Activated CD4-positive, alpha-beta memory T cell treated with anti-CD3 and anti-CD28 coated beads, Interleukin-2, amount 10 ng/mL, durations not matched to agents 7 days and 5 days (primary cell): ENCODE measurements at places on chromosomes 16 and 17.

- no peak overlapping the region for H3K4me3 ChIP-seq
- peaks cover 64% of the 10 kb centered on the region for H3K36me3 ChIP-seq
- peaks cover 25% of the 10 kb centered on the region for H3K4me1 ChIP-seq
- no peaks in the 10 kb centered on the region for H3K27me3 ChIP-seq
- no peak overlapping the region for H3K27ac ChIP-seq
- DNase-seq = no peak
These were observed 60.4 kb upstream of the MRC2 start for GRCh38 chr17:62566996-62567578.

DNA sequence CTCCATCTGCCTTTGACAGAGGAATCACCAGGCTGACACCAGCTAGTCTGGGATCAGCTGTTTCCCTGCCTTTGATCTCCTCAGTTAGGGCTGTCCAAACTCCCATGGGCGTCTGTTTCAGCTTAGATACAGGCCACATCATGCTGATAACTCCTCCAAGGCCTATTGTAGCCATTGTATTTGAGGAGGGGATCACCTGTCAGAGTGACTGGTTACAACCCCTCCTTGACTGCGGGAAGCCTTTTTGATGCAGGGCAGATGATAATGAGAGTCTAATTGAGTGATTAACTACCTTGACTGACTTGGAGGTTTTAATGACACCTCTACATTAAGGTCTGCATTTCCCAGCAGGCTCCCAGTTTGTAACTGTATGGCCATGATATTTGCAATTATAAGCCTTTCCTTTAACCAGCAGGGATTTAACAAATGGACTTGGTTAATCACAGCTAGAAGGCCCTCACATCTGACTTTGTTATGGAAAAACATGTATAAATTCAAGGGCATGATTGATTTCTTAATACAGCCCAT, 863.5 kb downstream of the KCNJ2 start:
- H3K27ac ChIP-seq = no peak overlapping the region
- no peaks in the 10 kb centered on the region for H3K4me1 ChIP-seq
- H3K4me3 ChIP-seq = no peak overlapping the region
- no peaks in the 10 kb centered on the region for H3K27me3 ChIP-seq
- H3K36me3 ChIP-seq = no peaks in the 10 kb centered on the region
- DNase-seq = no peak

DNA sequence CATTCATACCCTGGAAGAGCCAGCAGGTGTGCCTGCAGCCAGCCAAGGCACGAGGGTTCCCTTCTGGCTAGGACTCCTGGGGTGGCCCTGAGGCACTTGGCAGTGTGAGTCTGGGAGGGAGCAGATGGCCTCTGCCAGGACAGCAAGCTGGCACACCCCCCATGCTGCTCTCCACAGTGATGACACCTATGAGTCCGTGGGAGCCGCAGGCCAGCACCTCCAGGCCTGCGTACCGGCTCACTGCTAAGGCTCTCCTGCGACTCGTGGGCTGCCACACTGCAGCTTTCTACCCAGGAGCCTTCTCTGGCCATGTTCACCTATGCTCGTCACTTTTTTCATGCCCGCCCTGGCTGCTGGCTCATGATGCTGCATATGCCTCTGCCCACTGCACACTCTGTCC, 68.1 kb downstream of the NDEL1 start:
- H3K36me3 ChIP-seq = no peaks in the 10 kb centered on the region
- DNase-seq = no peak
- no peak overlapping the region for H3K4me3 ChIP-seq
- no peaks in the 10 kb centered on the region for H3K4me1 ChIP-seq
- no peaks in the 10 kb centered on the region for H3K27me3 ChIP-seq
- no peak overlapping the region for H3K27ac ChIP-seq

DNA sequence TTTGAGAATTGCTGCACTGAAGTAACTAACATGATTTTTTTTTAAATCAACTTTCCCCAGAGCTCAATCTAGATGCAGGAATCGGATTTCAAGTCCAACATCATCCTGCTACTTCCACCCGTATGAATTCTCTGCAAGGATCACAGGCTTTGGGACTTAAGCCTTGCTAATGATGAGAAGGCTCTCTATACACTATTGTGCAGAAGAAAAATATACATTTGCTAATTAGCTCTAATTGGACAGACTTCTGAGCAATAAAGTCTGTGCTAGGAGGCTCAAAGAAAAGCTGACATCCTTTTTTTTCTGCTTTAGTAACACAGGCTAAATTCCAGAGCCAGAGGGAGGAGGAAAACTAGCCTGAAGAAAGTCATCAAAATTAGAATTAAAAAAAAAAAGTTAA, 433.6 kb downstream of the PMP22 start:
- DNase-seq = no peak
- no peak overlapping the region for H3K27ac ChIP-seq
- H3K4me1 ChIP-seq = no peaks in the 10 kb centered on the region
- H3K36me3 ChIP-seq = no peaks in the 10 kb centered on the region
- no peaks in the 10 kb centered on the region for H3K27me3 ChIP-seq

- H3K27ac ChIP-seq = peak overlapping the region; percentile 92
- peaks cover 87% of the 10 kb centered on the region for H3K36me3 ChIP-seq
- DNase-seq = peak; percentile 57
- no peaks in the 10 kb centered on the region for H3K27me3 ChIP-seq
- H3K4me3 ChIP-seq = peak overlapping the region; percentile 3
- peaks cover 35% of the 10 kb centered on the region for H3K4me1 ChIP-seq
These were observed 28.3 kb downstream of the TTC19 start for GRCh38 chr17:16027708-16028584.

DNA sequence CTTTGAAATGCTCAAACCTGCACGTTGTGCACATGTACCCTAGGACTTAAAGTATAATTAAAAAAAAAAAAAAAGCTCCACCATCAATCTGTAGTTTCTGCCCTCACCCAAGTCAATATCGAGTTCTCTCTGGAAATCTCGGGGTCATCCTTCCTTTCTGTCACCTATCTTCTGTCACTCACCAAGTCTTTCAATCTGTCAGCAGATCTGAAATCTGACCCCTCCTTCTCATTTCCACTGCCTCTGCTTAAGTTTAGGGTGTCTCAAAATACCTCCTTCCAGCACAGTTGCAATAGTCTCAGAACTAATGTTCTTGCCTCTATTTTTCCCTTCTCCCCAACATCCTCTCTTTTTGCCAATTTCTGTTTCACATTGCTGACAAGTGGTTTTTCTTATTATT, 32.3 kb downstream of the FTO start:
- no peak for DNase-seq
- H3K36me3 ChIP-seq = no peaks in the 10 kb centered on the region
- H3K27ac ChIP-seq = no peak overlapping the region
- no peak overlapping the region for H3K4me3 ChIP-seq
- no peaks in the 10 kb centered on the region for H3K27me3 ChIP-seq

GRCh38 chr16:56630134-56630533, 2.3 kb upstream of the MT1M start:
- H3K4me3 ChIP-seq = no peak overlapping the region
- H3K36me3 ChIP-seq = no peaks in the 10 kb centered on the region
- H3K27me3 ChIP-seq = peaks cover 73% of the 10 kb centered on the region
- H3K27ac ChIP-seq = no peak overlapping the region
- DNase-seq = no peak

- peaks cover 7% of the 10 kb centered on the region for H3K4me1 ChIP-seq
- H3K27me3 ChIP-seq = peaks cover 9% of the 10 kb centered on the region
- no peak for DNase-seq
- no peak overlapping the region for H3K4me3 ChIP-seq
- H3K27ac ChIP-seq = no peak overlapping the region
These were observed 57.7 kb downstream of the SREBF1 start for GRCh38 chr17:17779015-17779611.

- H3K27me3 ChIP-seq = no peaks in the 10 kb centered on the region
- no peak for DNase-seq
- H3K4me3 ChIP-seq = no peak overlapping the region
- peaks cover 97% of the 10 kb centered on the region for H3K36me3 ChIP-seq
These were observed 51.8 kb upstream of the ENDOV start for GRCh38 chr17:80363120-80363515.

GRCh38 chr17:58783380-58783779, 27.7 kb downstream of the PPM1E start:
- H3K4me1 ChIP-seq = no peaks in the 10 kb centered on the region
- H3K27me3 ChIP-seq = peaks cover 12% of the 10 kb centered on the region
- no peak overlapping the region for H3K27ac ChIP-seq
- H3K36me3 ChIP-seq = no peaks in the 10 kb centered on the region
- no peak for DNase-seq

DNA sequence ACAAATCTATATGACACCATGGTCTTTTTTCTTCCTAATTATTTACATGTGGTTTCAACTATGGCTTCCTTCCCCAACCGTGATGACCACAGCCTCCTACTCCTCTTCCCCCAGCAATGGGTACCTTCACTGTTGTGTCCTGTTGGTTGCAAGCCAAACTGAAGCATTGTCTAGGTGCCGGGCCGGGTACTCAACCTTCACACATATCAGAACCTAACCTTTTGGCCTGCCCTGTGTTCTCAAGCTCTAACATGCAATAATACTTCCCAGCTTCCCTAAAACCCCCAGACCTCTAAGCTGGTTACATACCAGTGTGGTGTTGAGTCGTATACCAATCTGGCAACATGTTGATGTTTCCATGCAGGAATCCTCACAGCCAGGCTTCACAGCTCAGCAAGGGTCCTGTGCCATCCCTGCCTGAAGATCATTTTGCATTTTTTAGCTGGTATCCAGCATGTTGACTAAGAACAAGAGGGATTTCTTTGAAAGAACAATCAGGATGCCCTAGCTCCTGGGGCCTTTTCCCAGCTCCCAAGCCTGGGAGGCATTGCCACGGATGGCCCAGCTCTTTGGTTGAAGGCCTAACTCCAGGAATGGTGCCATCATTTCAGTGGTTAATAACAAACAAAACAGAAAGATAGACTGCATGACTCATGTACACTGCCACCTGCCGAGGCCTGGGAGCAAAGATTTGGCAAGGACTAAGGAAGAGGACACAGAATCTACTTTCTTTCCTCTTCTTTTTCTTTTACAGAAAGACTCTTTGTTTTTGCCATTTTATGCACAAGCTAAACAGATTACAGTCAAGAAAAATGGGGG, 373.7 kb upstream of the SALL1 start:
- H3K4me3 ChIP-seq = no peak overlapping the region
- no peak for DNase-seq
- H3K4me1 ChIP-seq = no peaks in the 10 kb centered on the region
- no peaks in the 10 kb centered on the region for H3K27me3 ChIP-seq
- no peaks in the 10 kb centered on the region for H3K36me3 ChIP-seq
- H3K27ac ChIP-seq = no peak overlapping the region

- DNase-seq = no peak
- H3K36me3 ChIP-seq = no peaks in the 10 kb centered on the region
- H3K4me1 ChIP-seq = peaks cover 29% of the 10 kb centered on the region
- no peak overlapping the region for H3K4me3 ChIP-seq
- no peak overlapping the region for H3K27ac ChIP-seq
- H3K27me3 ChIP-seq = no peaks in the 10 kb centered on the region
These were observed 5.6 kb downstream of the SPATA32 start for GRCh38 chr17:45256114-45256966.

DNA sequence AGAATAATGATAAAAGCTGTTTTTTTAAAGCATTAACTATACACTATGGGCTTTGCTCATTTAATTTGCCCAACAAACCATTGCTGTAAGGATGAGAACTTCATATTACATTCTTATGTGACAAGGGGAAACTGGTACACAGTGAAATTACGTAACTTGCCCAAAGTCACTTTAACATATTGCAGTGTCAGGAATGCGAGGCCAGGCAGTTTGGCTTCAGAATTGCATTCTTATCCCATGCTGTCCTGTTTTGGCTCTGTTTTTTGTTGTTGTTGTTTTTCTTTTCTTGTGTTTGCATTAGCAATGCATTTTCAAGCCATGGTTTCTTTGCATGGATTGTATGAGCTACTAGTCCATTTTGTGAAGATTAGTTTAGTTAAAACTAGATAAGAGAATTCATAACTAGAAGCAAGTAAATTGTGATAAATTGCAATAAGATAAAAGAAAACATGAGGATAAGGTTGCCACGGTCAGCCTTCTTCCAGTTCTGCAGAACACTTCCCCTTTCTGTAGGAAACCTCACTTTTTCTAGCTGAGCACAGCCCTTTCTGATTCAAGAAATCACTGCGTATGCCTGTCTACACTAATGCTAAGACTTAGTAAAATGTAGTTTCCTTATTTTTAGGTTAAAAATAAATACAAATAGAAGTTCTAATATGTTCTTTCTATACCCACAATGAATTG, 221.3 kb upstream of the KCNJ16 start:
- H3K4me1 ChIP-seq = no peaks in the 10 kb centered on the region
- H3K4me3 ChIP-seq = no peak overlapping the region
- no peak overlapping the region for H3K27ac ChIP-seq
- no peak for DNase-seq

- no peaks in the 10 kb centered on the region for H3K27me3 ChIP-seq
- H3K27ac ChIP-seq = no peak overlapping the region
- no peaks in the 10 kb centered on the region for H3K4me1 ChIP-seq
- H3K4me3 ChIP-seq = no peak overlapping the region
These were observed 57.2 kb upstream of the CACNG5 start for GRCh38 chr17:66777689-66778225.

DNA sequence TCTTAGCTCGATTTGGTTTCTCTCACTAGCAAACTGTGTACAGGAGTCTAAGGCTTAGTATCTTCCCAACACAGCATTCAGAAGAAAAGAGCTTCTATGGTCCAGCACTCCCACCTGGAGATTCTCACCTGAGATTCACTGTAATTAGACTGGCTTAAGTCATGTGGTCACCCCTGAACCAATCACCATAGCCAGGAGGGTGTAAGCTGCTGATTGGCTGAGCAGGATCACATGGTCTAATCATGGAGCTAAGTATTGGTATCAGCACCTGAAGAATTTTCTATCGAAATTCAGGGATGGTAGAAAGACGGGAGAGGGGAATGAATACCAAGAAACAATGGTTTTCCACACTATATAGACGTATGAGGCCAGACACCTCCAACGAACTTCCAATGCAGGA, 359.8 kb upstream of the ERCC4 start:
- no peaks in the 10 kb centered on the region for H3K27me3 ChIP-seq
- H3K4me3 ChIP-seq = no peak overlapping the region
- no peaks in the 10 kb centered on the region for H3K36me3 ChIP-seq
- no peaks in the 10 kb centered on the region for H3K4me1 ChIP-seq
- no peak overlapping the region for H3K27ac ChIP-seq

GRCh38 chr17:27593232-27593856, 37.6 kb upstream of the LGALS9 start:
- no peak overlapping the region for H3K4me3 ChIP-seq
- no peak overlapping the region for H3K27ac ChIP-seq
- H3K27me3 ChIP-seq = no peaks in the 10 kb centered on the region
- peaks cover 10% of the 10 kb centered on the region for H3K4me1 ChIP-seq
- H3K36me3 ChIP-seq = peaks cover 20% of the 10 kb centered on the region
